ENCODE measurements at places on chromosomes 7 and 10. TPM values are rescaled to one million over a fixed set of nuclear protein-coding genes. Genes with fewer than 3 reads are reported as not detected.

- H3K27ac ChIP-seq: no peak overlapping the region
- no peaks in the 10 kb centered on the region for H3K27me3 ChIP-seq
- H3K4me1 ChIP-seq: peaks cover 6% of the 10 kb centered on the region
Observed at GRCh38 chr7:80458822-80459725, 52.8 kb downstream of the GNAT3 start.

DNA sequence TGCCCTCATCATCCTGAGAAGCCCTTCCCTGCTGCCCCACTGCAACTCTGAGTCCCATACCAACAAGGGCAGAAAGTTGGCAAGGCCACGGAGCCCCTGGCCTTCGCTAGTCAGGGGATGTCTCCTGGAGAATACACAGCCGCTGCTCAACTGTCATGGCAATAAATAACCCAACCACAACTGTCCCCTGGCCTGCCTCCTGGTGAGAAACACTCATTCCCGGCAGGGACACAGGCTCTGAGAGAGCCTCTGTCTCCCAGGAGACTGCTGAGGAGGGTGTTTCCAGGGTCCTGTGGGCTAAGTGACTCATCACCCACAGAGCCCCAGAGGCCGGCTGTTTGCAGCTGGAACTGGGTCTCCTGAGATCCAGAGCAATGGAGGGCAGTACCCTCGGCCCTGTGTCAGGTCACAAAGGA, 354.1 kb downstream of the TNS3 start:
- H3K27ac ChIP-seq: no peak overlapping the region
- H3K4me3 ChIP-seq: no peak overlapping the region
- peaks cover 15% of the 10 kb centered on the region for H3K4me1 ChIP-seq
- H3K36me3 ChIP-seq: no peaks in the 10 kb centered on the region
- H3K27me3 ChIP-seq: no peaks in the 10 kb centered on the region

DNA sequence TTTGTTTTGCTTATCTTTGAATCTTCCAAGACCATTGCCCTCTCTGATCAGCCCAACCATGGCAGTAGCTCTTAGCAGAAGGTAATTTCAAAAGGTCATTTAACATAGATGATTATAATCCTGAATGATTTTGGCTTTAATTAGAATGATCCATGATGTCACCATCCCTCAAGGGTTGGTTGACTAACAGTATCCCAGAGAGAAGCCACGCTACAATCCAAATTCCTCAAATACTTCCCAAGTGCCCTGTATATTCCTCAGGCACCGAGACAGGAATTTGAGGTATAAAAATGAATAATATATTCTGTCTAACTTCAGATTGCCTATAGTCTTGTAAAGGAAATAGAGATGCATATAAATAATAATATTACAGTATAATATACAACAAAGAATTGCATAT, 42.1 kb upstream of the TMEM196 start:
- no peaks in the 10 kb centered on the region for H3K36me3 ChIP-seq
- no peak overlapping the region for H3K27ac ChIP-seq
- H3K27me3 ChIP-seq: no peaks in the 10 kb centered on the region
- no peaks in the 10 kb centered on the region for H3K4me1 ChIP-seq
- no peak for DNase-seq

GRCh38 chr7:45434167-45434784, 139.9 kb upstream of the ADCY1 start:
- DNase-seq: no peak
- H3K4me3 ChIP-seq: no peak overlapping the region
- no peaks in the 10 kb centered on the region for H3K36me3 ChIP-seq
- peaks cover 13% of the 10 kb centered on the region for H3K4me1 ChIP-seq
- H3K27ac ChIP-seq: no peak overlapping the region

DNA sequence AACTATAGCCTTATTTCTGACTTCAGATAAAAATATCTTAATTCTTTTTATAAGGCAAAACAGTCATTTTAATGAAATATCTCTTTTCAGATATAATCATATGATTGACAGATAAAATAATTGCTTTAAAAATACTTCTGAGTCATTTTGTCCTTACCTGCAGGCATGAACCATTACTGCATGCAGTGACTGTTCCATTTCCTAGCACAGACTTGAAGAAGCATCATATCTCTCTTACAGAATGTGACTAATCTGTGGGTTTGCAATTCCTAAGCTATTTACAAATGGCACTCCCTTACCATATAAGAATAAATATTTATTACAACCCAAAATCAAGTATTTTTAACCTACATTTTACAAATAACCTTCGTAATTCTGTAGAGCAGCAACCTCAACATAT, 120.7 kb downstream of the SRPK2 start:
- H3K27ac ChIP-seq: peak overlapping the region; percentile 98
- peak overlapping the region; percentile 85 for H3K4me3 ChIP-seq
- peaks cover 26% of the 10 kb centered on the region for H3K4me1 ChIP-seq
- DNase-seq: peak; percentile 58

GRCh38 chr10:43265799-43266721, 805 bp downstream of the RASGEF1A start:
- no peak for DNase-seq
- H3K27ac ChIP-seq: no peak overlapping the region

- H3K36me3 ChIP-seq: no peaks in the 10 kb centered on the region
- H3K4me1 ChIP-seq: peaks cover 14% of the 10 kb centered on the region
- H3K27ac ChIP-seq: peak overlapping the region; percentile 33
Observed at GRCh38 chr7:123845823-123846216, 851 bp downstream of the HYAL4 start.

GRCh38 chr10:80487421-80487785, 33.3 kb downstream of the TSPAN14 start:
- peaks cover 45% of the 10 kb centered on the region for H3K4me1 ChIP-seq
- DNase-seq: no peak
- no peaks in the 10 kb centered on the region for H3K27me3 ChIP-seq

The FOXP2 gene
- not detected for total RNA-seq

The YWHAG gene
- 178 TPM for total RNA-seq

The STAG3 gene
- total RNA-seq: 1.1 TPM

The ENO4 gene
- total RNA-seq: not detected

Data from MCF 10A (cell line).